NCI-H1417 treated with DMSO at 0.1 percent for 48 hours (cell line): ENCODE measurements at places on chromosomes 6 and 20.
A peak's percentile ranks its signal among the peaks of the same experiment; 100 is the strongest.

GRCh38 chr6:143349530-143349929, 101.0 kb downstream of the ADAT2 start:
- DNase-seq = no peak

GRCh38 chr6:37783856-37784584, 35.5 kb upstream of the ZFAND3 start:
- no peak for DNase-seq

GRCh38 chr20:32474009-32474716, 111.0 kb downstream of the NOL4L start:
- no peak for DNase-seq

DNA sequence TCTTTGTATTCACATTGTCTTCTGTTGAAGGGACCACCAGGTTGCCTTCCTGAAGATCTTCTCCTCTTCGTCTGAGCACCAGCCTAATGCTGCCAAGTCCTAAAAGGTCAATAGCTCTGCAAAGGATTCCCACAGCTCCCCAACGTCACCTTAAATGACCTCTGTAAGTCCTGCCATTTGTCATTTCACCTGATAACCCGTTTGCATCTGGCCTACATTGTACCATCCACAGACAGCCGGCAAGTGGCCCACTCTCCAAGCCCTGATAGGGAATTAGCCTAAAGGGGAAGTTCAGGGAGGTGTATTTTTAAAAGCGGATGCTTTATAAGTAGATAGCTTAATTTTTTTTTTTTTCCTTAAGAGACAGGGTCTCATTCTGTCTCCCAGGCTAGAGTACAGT, 127.8 kb downstream of the ZMYND8 start:
- no peak for DNase-seq

DNA sequence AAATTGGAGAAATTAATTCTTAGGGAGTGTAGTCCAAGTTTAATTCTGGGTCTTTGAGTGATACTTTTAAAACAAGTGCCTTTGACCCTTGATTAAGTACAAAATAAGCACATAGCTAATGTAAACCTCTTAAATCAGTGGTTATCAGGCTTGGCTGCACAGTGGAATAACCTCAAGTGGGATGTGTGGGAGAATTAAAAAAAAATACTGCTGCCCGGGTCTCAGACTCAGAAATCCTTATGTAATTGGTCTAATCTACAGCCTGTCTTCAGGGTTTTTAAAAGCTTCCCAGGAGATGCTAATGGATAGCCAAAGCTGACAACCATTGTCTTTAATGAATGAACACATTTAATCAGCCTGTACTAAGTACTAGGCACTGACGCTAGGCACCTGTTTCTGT, 28.5 kb upstream of the TMEM14A start:
- peak; percentile 68 for DNase-seq
